ENCODE measurements at places on chromosomes 2 and 18. TPM values are rescaled to one million over a fixed set of nuclear protein-coding genes. Genes with fewer than 3 reads are reported as not detected.

Gene LOXHD1
- total RNA-seq, result not detected

Gene NR4A2
- 0.43 TPM for total RNA-seq

Gene PLCD4
- 1.3 TPM for total RNA-seq

Gene HOXD9
- not detected for total RNA-seq

Gene DOK6
- under 0.01 TPM for total RNA-seq

Gene TMEM163
- total RNA-seq, result 0.72 TPM

Gene ZNF532
- 51.6 TPM for total RNA-seq

All from tracheal epithelial cell (primary cell).